AG04450 (cell line): ENCODE measurements at places on chromosomes 3 and 15.

DNA sequence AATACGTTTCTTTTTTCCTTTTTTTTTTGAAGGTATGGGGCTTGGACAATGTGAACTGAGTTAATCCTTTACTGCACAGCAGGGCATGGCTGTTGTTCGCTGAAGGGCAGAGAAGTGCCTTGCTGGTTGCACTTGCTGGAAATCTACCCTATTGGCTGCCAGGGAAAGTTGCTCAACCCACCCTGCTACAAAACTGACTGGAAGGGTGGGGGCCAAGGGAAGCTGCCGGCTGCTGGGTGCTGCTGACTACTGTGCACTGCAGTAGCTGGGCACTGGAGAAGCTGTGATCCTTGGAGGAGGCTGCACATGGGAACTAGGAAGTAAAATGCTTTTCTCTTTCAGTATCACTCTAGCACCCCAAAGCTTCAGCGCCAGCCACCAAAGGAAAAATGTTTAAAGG, 70.5 kb downstream of the ETV5 start:
- no peak for DNase-seq

GRCh38 chr3:14744556-14744955, 69.6 kb downstream of the C3orf20 start:
- no peak for DNase-seq

GRCh38 chr3:39192490-39193092, at the start of gene XIRP1:
TSS of gene XIRP1 (minus strand) at chr3:39192595. CDS start at chr3:39189445, 3,150 bp downstream.
- no peak for DNase-seq

DNA sequence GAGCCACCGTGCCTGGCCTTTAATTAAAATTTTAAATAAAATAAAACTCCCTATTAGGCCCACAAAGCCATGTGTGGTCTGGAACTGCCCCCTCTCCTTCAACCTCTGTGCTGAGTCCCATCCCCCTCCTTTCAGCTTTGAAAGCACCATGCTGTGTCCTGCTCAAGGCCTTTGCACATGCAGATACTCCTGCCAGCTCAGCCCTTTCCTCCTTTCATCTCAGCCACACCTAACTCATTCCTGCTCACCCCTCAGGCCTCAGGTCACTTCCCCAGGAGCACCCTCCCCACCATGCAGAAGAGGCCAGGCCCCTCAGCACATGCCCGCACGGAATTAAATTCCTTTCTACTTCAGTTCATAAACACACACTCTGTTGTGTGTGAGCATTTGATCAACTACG, 28.1 kb downstream of the ATRIP start:
- DNase-seq = no peak

DNA sequence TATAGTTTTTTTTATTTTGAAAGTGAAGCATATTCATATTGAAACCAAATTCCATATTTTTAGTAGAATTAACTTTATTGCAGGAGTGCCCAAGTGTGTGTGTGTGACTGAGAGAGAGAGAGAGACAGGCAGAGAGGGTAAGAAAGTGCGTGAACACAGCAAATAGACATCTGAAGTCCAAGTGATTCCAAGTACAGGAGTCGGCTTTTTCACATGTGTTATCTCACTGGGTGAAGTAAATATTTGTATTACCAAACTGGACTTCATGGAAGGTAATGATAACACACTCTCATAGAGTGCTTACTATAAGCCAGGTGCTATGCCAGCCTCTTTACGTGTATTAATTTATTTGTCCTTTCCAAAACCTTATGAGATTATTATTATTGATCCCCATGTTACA, 12.0 kb downstream of the PARP14 start:
- DNase-seq = no peak

DNA sequence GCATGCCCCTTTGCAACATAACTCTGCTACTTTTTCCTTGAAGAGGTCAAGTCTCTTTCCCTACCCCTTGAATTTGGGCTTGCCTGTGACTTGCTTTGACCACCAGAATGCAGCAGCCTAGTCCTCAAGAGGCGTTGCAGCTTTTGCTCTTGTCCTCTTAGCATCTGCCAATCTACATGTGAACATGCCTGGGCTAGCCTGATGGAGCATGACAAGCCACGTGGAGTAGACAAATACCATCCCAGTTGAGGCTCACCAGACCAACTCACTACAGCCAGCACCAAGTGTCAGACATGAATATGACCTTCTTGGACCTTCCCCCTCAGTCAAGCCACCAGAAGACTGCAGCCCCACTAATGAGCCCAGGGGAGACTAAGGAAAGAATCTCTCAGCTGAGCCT, 32.9 kb downstream of the AMOTL2 start:
- DNase-seq = no peak

- DNase-seq = no peak
Measured at GRCh38 chr15:80815106-80815505, 35.9 kb downstream of the CEMIP start.

DNA sequence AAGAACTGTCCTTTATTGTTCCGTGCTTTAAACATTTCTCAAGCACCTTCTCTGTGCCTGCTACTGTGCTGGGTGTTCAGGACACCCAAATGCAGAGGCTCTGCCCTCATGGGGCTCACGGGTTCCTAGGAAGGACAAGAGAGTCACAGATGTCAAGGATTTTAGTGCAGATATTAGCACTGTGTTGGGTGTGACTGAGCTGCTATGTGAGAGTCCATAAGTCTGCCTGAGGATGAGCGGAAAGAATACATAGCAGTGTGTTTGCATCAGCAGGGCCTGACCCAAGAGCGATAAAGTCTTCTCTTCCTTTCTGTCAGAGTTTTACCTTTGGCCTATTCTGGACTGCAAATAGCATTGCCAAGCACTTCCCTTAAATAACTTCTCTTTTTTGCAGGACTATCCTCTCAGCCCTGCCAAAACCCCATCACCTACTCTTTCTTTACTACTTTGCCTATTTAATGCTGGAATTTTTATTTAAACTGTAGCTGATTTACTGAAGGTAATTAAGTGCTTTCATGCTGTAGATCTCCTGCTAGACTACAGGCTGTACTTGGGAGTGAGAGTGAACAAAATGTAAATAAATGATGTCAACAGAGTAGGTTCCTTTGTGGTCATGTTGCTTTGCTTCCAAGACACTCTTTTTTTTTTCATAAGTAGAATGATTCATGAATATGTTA, 459.4 kb upstream of the TPRG1 start:
- peak; percentile 55 for DNase-seq
